ENCODE measurements at places on chromosomes 1 and 21.
A peak's percentile ranks its signal among the peaks of the same experiment; 100 is the strongest.

GRCh38 chr1:61051719-61052394 lies 30.5 kb upstream of the NFIA start:
- no peak for DNase-seq

- no peak for DNase-seq
Observed at GRCh38 chr1:235008239-235008638, 120.4 kb downstream of the TOMM20 start.

- no peak for DNase-seq
Observed at GRCh38 chr1:7865978-7866377, 13.1 kb upstream of the UTS2 start.

DNA sequence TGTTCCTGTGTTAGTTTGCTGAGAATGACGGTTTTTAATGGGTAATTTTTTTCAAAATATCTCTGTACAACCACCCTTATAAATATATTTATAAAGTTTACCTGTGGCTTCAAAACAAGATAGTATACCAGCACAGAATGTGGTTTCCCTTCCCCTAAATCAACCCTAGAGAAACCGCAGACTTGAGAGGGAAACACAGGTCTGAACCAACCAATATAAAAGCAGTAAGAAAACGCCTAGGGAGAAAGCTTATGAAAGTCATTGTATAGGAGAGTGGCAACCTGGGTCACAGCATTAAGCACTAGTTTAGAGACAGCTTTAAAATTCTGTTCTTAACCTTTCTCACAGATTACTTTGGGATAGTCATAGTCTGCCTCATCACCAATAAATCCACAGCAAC lies 180.6 kb upstream of the LHX8 start:
- DNase-seq = no peak

- no peak for DNase-seq
Observed at GRCh38 chr1:117585086-117585485, 20.8 kb upstream of the TENT5C start.

- DNase-seq = no peak
Observed at GRCh38 chr1:241701483-241702295, 49.6 kb downstream of the WDR64 start.

GRCh38 chr1:246836209-246836966 lies 95.4 kb downstream of the AHCTF1 start:
- DNase-seq = peak; percentile 47

- no peak for DNase-seq
Observed at GRCh38 chr1:3265835-3266805, 188.3 kb upstream of the ARHGEF16 start.

DNA sequence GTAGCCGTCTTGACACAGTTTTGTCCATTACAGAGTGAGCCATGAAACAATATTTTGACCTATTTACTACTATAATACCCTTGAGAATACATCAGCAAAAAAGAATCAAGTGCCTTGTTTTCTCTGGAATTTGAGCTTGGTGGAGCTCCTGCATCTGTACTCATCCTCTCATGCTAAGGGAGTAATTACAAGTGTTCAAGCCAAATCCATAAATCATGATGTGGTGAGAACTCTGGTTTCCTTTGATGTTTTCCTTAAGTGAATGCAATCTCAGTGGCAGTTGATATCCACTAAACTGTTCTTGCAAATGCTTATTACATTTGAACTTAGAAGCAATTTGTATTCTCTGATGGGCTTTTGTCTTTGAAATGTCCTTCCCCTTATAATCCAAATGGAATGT lies 824.6 kb upstream of the TMPRSS15 start:
- no peak for DNase-seq

DNA sequence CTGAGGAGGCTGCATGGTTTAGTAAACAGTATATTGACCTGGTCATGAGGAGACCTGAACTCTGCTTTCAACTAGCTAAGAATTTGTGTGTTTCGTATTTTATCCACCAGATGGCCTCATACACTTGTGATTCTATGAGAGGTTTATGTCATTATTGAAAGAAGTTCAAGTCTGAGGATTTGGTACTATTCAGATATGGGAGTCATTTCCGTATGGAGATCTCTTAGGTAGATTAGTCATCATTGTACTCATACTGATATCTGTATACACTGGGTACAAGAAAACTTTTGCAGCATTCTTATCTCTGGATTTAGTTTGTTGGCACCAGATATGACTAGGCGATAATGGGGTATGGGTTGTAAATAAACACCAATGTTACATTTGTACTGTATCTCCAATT lies 26.6 kb downstream of the ATF6 start:
- peak; percentile 79 for DNase-seq

DNA sequence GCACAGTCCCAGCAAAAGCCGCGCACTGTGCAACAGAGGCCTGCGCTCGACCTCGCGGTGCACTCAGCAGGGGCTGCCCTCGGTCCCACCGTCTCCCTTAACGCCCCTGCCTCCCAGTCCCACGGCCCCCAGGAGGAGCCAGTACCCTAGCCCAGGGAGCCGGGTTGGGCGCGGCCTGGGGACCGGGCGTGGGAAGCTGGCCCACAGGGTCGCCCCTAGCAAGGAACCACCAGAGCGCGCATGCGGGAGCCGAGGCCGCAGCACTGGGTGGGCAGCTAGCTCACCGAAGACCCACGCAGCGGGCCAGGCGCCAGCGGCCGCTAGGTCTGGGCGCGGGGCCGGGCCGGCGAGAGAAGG lies 21.6 kb upstream of the ZNF678 start:
- no peak for DNase-seq

DNA sequence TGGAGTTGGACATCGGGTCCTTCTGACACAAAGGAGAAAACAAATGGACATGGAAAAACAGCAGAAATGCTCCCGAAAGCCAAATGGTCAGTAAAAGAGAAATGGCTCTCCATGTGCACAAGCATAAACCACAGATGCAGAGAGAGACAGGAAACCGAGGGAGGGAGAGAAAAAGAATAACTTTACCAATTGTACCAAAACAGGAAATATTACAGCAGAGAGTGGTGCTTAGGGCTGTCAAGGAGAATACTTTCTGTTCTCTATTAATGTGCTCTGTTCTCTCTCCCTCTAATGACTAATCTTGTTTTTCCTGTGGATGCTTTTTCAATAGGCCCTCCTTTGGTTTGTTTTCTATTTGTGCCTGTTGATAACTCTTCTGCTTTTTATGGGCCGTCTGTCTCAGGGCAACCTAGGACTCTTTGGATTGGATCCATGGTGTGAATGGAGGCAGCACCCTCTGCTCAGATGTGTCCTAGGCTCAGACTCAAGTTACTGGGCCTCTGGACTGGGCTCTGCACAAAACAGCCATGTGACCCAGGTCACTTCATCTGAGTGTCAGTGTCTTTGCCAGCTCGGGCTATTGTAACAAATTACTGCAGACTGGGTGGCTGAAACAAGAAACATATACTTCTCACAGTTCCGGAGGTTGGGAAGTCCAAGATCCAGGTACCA lies 663.0 kb downstream of the NPHP4 start:
- no peak for DNase-seq

DNA sequence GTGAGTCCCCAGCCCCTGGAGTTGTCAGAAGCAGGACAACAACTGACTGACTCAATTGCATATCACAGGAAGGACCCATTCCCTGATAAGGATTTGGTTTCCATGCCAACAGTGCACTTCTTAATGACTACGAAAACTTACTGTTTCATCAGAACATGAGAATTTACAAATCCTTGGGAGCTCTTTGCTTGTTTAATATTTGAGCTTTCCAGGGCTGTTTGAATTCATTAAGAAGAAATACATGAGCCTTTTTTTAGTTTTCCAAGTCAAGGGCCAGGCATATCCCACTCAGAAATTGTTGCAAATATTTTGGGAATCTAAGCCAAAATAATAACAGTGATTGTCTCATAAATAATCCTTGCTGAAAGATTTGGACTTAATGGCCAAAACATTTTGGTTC lies 27.2 kb upstream of the COL24A1 start:
- DNase-seq = no peak

DNA sequence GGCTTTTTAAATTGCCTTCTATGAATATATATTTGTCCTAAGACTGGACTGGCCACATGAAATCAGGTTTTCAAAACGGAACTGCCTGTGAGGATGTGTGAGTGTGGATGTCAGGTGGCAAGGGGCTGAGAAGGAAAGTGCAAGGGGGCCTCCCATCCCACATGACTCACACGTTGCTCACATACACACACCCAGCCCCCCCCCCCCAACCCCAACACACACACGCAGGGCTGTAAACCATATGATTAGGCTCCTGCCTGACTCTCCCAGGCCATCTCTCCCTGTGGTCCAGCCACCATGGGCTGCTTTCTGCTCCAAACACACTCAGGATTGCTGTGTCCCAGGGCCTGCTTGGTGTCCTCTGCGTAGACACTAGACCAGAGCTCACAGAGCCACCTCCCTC lies 22.4 kb downstream of the DEGS1 start:
- peak; percentile 85 for DNase-seq

GRCh38 chr21:16071761-16072160 lies 342.0 kb downstream of the USP25 start:
- no peak for DNase-seq

DNA sequence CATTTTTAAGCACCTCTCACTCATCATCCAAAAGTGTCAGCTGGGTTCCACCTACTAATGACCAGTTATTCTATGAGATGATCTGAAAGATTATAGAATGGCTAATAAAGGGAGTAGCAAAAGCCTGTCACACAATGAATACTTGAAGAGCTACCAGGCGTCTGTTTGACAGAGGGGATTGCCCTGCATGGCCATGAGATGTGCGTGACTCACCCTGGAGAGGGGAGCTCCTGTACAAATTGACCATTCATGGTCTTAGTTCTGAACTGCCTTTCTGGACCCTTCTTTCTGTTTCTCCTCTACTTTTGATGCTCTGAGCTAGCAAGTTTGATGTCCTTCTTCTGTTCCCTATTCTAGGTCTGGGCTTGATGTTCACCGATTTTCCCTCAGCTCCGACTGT lies 85.2 kb upstream of the ABCD3 start:
- peak; percentile 57 for DNase-seq

DNA sequence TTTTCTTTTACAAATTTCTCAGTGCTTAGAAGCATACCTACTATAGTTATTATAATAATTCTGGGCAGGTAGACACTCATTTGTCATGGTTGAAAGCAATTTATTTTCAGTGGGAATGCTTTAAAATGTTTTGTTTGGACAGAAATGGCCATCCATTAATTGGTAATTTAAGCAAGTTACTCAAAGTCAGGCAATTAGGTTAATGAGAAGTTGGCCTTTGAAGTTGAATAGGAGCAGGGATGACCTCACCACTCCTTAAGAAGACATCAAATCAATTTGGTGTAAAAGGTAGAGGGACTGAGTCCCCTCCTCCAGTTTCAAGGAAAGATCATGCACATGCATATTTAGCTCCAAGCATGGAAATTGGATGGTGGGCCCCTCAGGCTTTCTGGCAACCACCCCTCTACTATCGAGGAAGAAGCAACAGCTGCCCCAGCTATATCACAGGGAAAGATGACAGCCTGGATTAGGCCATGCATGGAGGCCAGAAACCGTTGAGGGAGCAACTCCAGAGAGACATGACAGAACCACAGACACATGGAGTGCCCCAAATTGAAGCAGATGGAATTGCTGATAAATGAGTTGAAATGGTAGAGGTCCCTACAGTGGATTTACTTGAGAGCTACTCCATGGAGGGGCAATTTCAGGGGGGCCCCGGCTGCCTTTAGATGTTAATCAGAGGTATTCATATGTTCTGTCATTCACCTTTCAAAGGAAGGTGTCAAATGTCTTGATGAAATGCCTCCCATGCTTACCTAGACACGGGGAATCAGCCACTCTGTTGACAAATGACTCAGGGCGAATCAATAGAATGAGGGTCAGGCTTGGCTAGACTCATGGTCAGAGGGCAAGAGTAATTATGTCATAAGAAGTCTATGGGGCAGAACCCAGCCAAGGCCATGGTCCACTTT lies 26.7 kb downstream of the HLX start:
- DNase-seq = no peak

DNA sequence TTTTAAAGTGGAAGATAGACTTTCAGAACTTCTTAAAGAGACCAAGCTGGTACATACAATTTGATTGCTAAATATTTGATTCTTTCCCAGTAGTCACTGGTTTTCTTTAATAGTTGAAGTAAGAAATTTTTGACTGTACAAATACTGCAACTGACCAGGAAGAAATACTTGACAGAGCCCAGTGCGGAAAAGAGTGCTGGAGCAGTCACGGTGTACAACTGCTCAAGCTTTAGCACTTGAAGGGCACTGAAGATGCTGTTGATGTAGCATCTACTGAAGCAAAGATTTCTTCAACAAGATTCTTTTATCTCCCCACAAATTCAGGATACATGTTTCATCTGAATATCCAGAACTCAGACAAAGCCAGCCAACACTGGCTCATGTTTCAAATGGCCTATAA lies 41.5 kb downstream of the SLC35F3 start:
- DNase-seq = no peak

GRCh38 chr1:8358897-8359616 lies 41.1 kb downstream of the SLC45A1 start:
- no peak for DNase-seq

DNA sequence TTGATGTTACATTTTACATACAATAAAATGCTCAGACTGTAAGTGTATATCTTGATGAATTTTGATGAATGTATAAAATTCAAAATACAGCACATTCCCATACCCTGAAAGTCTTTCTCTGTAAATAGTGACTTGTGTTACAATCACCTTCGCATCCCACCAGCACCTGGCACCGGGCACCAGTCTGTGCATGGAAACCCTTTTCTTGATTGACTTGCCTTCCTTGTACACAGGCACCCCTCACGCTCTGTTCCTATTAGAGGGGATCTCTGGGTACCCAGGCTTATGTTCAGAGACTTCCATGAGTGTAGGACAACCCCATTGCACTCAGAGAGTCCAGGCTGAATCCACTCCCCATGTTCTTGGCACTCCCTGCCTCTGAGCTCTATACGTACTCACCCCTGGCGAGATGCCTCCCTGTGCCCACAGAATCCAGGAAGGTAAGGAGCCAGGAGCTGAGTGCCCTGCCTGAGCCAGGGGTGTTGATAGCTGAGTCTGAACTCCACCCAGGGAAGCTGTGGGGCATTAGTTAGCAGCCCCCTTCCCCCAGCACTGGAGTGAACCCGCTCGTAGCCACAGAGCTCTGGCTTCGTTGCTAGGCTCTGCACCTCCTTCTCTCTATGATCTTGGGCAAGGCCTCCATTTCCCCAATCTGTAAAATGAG lies 22.5 kb upstream of the PKP1 start:
- peak; percentile 37 for DNase-seq

DNA sequence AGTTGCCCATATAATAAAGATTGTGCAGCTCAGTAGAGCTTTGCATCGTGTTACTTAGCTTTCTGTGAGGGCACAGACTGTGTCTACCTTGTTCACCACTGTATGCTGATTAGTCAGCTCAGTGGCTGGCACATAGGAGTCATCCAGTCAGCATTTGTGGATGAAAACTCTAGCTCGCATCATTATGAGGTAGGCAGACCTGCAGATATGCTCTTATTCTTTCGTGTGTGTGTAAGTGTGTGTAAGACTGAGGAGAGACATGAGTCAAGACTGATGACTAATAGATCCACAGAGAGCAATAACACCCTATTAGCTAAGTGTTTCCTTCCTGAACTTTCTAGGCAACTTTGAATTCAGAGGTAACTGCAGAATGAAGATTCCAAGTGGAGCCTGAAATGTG lies 17.1 kb downstream of the TTF2 start:
- DNase-seq = peak; percentile 98
